ENCODE measurements at places on chromosomes 16 and 17. TPM values are rescaled to one million over a fixed set of nuclear protein-coding genes. Genes with fewer than 3 reads are reported as not detected.
A peak's percentile ranks its signal among the peaks of the same experiment; 100 is the strongest.

- DNase-seq = no peak
Observed at GRCh38 chr16:76226481-76226880, 50.7 kb upstream of the CNTNAP4 start.

DNA sequence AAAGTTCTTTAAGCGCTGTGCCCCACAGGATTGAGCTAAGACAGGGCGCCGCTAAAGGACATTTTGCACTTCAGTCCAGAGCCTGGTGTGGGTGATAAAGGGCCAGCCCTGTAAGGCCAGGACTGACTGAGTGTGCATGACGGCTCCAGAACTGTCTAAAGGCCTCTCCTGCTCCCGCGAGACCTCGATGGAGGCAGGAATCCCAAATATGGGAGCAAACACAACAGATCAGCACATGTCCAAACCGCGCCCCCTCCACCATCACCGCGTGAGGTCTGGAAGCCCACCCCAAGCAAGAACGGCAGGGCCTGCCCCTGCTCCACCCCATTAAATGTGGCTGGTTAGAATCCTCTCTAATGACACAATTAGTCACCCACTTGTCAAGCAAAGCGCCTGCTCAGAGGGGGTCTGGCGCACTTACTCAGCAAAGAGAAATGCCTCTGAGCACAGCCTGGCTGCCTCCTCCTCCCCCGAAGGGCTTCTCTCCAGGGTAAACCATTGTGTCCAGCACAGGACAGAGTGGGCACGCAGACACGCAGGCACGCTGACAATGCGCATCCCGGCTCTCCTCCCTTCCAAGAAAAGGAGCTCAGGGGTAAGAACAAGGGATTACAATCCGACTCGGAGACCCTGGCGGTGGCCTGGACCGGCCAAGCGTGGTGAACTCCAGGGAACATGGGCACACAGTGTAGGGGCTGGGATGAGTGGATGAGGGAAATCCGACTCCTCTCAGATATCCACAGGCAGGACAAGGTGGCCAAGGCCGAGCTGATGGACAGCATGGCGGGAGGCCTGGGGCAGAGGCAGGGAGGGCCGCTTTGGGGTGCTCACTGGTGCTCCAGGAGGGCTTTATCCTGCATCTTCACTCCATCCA lies 1.5 kb downstream of the MXRA7 start:
- DNase-seq = peak; percentile 93

DNA sequence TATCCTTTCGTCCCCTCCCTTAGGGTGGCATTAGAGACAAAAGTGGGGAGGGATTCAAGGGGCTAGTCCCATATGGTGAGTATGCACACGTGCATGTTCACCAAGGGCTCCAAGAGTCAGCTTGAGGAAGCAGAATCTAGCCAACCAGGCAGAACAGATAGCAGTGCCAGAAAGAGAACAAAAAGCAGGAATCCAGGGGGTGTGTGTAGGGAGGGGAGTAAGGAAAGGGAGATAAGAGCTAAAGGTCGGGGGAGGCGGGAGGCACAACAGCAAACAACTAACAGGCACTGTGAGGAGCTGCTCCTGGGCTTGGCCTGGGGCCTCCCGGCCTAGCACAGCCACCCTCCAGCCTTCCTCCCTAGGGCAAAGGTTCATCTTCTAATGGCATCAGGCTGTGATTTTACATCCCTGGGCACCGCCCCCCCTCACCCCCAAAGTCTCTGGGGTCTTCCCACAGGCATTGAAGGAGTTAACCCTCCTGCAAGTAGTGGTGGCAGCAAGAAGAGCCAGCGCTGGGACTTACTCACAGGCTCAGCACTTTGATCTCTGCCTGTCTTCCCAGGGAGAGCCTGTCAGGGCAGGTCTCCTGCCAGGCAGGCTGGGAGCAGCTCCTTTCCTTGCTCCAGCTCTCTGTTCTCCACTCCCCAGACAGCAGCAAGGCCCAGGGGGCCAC lies 12.4 kb upstream of the SUPT4H1 start:
- no peak for DNase-seq

GRCh38 chr17:31416503-31416923 lies 25.0 kb downstream of the RAB11FIP4 start:
- DNase-seq = peak; percentile 76

- DNase-seq = no peak
Observed at GRCh38 chr17:78849026-78849425, 8.4 kb upstream of the USP36 start.

DNA sequence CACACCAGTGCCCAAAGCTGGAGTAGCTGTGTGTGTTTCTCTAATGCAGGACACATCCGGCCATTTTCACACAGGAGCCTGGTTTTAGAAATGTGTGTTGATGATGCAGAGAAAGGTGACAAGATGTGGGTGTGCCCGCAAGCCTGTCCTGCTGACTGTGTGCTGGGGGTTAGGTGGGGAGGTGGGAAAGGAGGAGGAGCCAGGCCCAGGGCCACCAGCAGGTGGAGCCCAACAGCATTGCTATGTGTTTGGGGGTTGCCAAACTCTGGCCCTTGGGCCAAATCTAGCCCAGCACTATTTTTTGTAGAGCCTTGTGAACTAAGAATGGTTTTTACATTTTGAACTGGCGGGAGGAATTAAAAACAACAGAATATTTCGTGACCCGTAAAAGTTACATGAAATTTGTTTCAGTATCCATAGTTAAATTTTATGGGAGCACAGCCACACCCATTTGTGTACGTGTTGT lies 61.7 kb upstream of the LGALS9 start:
- DNase-seq = peak; percentile 66

- DNase-seq = peak; percentile 85
Observed at GRCh38 chr17:50564916-50565315, 4.4 kb downstream of the CACNA1G start.

- no peak for DNase-seq
Observed at GRCh38 chr17:74187761-74188160, 15.7 kb upstream of the RPL38 start.

- DNase-seq = no peak
Observed at GRCh38 chr17:74959826-74960515, 12.6 kb downstream of the HID1 start.

Gene ATP2C2
- total RNA-seq = not detected

Gene ELMO3
- total RNA-seq = 0.54 TPM

Gene ENPP7
- total RNA-seq = not detected
